ENCODE measurements at places on chromosomes 1 and 21.

- no peak for DNase-seq
Observed at GRCh38 chr1:214970016-214970415, 112.5 kb upstream of the KCNK2 start.

DNA sequence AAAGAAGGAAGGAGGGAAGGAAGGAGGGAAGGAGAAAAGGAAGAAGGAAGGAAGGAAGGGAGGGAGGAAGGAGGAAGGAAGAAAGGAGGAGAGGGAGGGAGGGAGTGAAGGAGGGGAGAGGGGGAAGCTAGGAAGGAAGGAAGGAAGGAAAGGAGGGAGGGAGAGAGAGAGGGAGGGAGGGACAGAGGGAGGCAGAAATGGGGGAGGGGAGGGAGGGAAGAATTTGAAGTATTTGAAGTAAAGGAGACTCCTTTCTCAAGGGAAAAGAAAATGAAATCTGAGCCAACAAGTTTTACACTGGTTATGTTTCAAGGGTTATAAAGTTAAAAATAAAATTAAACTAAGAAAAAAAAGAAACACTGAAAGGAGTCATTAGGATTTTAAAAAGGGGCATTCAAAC is 431.4 kb downstream of the BRINP3 start:
- DNase-seq, result no peak

GRCh38 chr1:145690587-145691558 is 16.3 kb downstream of the PDZK1 start:
- peak; percentile 57 for DNase-seq

DNA sequence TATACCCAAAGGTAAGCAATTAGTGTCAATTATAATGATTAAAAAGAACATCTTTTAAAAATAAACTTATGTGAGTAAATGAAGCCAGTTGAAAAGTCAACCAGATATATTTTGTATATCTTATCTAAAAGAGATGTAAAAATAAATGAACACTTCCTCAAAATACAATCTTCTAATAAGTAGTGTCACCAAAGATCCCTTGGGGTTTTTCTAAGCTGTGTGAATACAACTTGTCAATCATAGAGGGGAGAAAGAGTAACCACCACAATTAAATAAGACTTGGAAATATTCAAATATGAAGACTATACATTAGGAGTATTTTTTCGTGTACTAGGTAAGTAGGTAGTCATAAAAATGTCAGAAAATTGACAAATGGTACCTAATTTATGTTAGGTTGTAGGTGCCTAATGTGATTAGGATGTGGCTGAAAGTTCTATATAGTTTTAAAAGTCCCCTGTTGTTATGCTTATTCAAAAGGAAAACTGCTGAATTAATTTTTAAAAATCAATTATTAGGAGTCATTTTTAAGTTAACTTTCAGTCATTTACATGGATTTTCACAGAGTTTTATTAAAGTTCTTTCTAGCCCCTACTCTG is 72.6 kb downstream of the RASAL2 start:
- DNase-seq, result no peak

GRCh38 chr1:64743954-64744491 is 852 bp upstream of the RAVER2 start:
- DNase-seq, result no peak

DNA sequence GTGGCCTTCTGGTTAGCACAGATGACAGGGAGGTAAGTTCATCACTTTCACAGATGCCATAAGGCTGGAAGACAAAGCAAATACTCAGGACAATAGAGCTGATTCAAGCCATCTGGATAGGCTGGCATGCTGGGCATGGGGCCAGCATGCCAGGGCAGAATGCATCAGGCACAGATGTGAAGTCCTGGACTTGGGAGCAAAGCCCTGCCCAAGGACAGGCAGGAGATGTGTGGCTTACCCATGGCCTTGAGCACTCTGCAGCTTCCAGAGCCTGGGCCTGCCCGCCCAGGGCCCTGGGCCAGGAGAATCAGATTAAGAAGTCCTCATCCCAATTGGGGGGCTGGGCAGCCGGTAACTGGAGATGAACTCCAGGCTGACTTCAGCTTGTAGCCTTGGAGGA is 135.7 kb upstream of the ZC3H12A start:
- DNase-seq, result no peak

DNA sequence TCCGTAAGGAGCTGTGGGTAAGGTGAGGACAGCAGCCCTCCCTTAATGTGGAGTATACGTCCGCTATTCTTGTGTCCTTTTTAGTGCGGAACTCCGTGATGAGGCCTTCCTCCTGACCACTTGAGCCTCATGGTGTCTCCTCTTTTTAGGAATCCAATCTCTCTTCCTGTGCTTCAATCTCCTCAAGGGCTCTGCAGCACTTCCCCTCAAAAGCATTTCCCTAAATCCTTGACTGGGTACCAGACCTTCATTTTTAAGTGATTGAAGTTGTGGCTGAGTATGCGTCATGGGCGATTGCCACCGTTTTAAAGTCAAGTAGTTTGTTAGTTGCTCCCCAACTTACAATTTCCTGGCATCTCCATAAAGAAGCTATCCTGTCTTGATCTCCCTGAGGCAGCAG is 62.8 kb downstream of the SAMSN1 start:
- DNase-seq, result no peak

- no peak for DNase-seq
Observed at GRCh38 chr1:54697896-54698295, 17.8 kb upstream of the TTC4 start.

DNA sequence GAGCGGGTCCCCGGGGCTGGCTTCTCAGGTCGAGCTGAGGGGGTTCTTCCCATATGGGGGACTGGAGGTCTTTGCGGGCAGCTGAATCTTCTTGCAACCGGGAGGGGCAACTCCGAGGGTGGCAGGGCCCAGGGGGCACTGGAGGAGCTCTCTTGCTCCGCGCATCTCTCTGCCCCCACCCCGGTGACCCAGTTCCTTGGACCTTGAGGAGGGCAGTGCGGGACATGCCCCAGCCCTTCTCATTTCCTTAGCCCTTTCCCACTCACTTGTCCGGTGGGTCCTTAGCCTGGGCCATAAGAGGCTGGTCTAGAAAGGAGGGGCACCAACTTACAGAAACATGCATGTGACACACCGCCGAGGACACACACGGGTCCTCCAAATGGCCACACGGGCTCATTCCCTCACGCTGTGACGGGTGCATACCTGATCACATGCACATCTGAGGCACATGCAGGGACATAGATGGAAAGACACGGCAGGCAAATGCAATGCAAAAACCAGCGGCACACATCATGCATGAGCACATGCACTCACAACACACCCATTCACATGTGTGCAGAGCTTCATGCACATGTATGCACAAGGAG is 630 bp downstream of the HPCA start:
- DNase-seq, result no peak

DNA sequence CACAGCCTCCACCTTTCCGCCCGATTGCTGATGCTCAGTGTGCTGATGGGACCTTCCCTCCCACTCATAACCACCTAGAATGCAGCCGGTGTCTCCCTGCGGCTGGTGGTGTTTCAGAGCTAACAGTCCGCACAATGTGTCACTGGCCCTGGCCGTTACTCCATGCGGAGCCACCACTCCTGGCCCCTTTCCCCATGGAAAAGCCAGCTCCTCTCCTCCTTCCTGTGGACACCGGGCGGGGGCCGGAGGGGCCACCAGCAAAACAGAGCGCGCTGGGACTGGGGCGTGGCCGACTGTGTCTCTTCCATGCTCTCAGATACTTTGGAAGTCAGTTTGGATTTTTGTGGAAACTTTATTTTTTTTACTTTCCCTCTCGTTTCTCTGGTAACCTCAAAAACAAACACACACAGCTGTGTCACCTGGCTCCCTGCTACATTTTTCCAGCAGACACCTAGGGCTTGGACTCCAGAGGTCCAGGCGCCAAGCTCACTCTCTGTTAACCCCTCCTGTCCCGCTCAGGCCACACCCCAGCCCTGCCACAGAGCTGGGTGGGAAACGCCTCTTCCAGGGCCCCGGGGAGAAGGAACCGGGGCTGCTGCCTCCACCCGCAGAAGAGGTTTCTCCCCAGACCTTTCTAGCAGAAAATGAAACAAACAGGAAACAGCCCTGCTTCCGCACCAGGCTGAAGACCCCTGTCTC is 32.5 kb upstream of the COL6A2 start:
- DNase-seq, result no peak

DNA sequence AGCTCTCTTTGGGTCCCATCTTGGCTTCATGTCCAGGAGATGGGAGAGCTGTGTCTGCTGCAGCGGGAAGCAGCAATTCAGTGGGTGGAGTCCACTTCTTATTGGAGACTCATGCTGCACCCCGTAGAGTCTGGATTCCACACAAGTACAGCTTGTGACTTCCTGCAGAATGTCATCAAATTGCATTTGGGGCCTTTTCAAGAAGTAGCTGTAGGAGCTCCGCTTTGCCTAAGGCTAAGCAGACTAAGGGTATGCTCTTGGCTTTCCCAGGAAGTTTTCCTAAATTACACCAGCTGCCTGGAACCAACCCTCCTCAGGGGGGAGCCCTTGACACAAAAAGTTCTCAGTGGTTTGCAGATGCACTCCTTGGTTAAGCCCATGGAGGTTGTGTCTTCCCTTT is 5.7 kb upstream of the MOB3C start:
- DNase-seq, result no peak

- DNase-seq, result no peak
Observed at GRCh38 chr1:10399444-10399941, 629 bp downstream of the PGD start.

GRCh38 chr1:242002510-242002909 is 3.6 kb upstream of the MAP1LC3C start:
- no peak for DNase-seq

- no peak for DNase-seq
Observed at GRCh38 chr1:37255868-37256267, 218.5 kb upstream of the ZC3H12A start.

GRCh38 chr1:247156787-247157232 is 15.0 kb downstream of the ZNF124 start:
- peak; percentile 0 for DNase-seq
